ENCODE measurements at places on chromosomes 11 and 22.
A peak's percentile ranks its signal among the peaks of the same experiment; 100 is the strongest.

DNA sequence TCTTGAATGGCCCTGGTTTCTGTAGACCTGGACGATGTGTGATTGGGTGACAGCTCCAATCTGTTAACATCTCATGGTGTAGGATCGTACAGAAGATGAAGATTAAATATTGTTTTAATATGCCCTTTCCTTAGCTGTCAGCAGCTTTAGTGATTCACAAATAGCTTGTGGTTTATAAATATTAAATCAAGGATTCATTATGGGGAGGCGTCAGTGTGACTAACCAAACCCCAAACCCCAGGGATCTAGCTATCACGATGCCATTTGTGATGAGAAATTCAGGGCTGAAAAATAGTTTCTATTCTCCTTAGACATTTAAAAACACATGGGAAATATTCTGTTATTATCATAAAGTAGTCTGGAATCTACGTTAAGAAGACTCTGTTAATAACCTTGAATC lies 73.4 kb downstream of the NCAM1 start:
- peak; percentile 61 for DNase-seq

DNA sequence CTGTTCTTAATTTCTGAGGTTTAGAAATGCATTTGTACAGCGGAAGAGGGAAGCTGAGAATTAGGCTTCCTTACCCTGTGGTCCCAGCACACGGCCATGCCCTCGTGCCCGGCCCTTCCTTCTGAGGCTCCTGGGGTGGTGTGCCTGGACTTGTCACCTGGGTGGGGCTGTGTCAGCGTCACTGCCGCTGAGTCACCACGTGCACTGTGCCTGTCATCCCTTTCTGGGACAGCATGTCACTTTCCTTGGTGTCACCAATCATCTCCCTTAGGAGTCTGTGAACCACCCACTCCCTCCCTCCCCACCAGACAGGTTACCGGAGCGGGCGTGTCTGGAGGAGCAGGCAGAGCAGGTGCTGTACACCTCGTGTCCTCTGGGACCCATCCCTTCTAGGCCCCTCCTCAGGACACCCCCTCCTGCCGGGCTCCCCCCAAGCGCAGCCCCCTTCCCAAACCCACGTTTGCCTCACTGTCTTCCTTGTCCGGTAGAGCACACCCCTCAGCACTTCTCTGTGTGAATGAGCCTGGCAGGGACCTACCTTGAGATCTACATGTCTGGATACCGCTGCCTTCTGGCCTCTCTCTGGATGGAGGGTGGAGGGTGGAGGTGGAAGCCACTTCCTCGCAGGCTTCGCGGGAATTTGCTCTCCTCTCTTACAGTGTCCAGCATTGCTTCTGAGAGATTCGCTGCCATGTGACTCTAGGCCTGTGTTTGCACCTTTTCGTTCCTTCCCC lies 367.6 kb downstream of the TBC1D22A start:
- peak; percentile 58 for DNase-seq

GRCh38 chr11:36409152-36409816 lies 100.8 kb downstream of the TRAF6 start:
- DNase-seq = no peak

DNA sequence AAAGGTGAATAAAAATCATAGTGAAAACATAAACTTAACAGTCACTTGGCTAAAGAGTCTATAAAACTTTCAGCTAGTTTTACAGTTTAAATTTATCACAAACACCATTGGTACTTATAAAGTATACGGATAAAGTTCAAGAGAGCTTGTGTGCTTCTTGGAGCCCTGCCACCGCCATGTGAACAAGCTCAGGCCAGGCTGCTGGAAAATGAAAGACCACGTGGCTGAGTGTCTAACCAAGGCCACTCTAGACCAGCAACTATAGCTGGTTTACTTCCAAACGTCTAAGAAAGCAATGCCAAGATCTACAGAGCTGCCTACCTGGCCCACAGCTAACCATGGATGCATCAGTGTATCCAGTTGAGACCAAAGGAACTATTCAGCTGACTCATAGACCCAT lies 66.3 kb upstream of the API5 start:
- DNase-seq = no peak

DNA sequence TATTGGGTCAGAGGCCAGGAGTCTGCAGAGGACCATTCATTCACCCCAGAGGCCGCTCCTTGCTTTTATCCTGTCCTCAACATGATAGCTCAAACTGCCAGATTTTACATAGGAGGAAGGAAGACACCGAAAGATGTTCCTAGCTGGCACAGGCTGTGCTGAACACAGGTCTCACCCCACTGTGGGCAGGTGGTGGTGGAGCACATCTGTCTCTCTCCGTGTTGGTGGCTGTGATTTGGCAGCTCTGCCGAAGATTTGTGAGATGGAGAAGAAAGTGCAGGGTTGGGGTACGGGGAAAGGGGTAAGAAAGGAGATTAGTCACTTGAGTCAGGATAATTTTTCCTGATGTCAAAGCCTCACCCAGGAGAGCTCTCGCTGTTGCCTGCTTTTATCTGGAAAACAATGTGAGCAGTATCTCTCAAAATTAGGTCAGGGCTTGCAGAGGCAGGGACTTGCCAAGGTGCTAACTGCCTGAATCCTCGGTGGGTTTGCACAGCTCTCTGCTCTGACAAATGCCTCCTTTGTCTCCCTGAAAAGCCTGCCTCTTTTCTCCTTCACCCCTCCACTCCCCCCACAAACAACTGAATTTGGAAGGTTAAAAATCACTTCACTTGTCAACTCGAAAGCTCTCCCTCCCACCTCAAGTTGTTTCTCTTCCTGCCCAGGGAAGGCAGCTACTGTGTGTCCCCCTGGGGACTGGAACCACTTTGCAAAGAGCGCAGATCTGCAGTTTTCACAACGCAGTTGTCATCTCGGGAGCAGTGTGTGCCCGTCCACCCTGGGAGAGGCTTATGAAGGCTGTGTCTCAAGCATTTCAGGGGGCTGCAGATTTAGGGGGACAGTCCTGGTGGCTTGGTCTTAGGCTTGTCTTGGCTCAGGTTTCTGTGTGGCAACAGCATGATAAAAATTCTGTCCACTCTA lies 299.7 kb downstream of the ST3GAL4 start:
- DNase-seq = no peak

GRCh38 chr11:23961503-23962338 lies 535.1 kb upstream of the LUZP2 start:
- no peak for DNase-seq

- DNase-seq = no peak
Observed at GRCh38 chr11:82398300-82398815, 335.3 kb downstream of the FAM181B start.

GRCh38 chr22:30232716-30233218 lies 13.8 kb downstream of the LIF start:
- DNase-seq = no peak

- DNase-seq = no peak
Observed at GRCh38 chr11:3170756-3171650, 5.9 kb upstream of the OSBPL5 start.

DNA sequence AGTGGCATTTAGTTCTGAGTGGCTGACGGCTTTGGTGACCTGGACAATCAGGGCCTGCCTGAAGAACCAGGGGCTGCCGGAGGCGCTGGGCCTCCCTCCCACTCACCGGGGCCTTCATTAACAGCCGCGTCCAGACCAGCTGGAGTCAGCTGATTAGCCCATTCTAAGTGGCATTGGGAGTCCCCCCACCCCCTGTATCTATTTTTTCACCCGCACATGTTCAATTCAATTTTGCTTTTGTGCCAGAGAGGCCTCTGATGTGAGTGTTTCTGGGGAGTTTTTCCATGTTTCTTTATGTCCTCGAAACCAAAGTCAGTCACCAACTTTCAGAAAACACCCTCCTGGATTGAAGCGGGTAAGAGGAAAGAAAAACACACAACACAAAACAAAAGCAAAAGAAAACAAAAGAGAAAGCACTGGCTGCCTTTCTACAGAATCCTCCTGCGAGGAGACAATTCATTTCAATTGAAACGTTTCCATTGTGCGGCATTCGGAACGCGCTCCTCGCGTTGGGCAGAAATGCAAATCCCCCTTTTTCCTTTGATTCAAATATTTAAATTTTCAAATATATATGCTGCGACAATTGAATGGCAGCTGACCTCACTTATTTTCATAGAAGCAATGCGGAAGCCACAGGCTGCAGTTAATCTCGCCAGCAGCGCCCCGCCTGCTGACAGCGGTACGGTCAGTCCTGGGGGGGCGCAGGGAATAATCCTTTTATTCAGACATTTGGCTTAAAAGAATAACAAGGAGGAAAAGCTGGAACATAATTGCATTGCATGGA lies 17.7 kb downstream of the CDKN1C start:
- DNase-seq = no peak

DNA sequence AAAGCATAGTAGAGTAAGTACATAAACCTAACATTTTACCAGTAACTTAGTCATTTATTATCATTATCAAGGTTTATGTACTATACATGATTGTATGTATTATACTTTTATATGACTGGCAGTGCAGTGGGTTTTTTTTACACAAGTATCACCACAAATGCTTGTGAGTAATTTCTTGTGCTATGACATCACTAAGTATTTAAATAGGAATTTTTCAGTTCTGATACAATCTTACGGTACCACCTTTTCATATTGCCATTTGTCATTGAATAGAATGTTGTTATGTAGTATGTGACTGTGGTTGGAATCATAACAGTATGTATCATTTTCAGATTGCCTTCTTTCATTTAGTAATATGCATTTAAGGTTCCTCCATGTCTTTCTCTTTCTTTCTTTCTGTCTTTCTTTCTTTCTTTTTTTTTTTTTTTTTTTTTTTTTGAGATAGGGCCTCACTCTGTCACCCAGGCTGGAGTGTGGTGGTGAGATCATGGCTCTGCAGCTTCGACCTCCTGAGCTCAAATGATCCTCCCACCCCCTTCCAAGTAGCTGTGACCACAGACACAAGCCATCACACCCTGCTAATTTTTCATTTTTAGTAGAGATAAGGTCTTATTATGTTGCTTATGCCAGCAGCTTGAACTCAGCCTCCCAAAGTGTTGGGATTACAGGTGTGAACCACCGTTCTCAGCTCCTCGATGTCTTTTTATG lies 18.6 kb downstream of the ATM start:
- DNase-seq = no peak

DNA sequence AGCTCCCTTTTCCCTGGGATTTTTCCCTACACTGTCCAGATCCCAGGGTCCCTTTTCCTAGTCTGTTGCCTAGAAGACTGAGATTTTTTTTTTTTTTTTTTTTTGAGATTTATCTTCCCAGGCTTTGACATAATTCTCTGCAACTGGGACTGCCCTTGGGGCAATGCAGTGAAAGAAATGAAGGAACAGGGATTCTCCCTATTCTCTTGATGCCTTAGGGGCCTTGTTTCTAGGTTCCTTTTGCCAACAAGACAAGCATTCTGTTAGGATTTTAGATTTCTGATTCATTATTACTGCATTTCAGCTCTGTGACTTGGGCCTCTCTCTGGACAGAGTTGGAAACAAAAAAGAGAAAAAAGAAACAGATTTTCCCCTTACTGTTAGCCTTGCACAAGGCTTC lies 47.3 kb downstream of the QSER1 start:
- no peak for DNase-seq

DNA sequence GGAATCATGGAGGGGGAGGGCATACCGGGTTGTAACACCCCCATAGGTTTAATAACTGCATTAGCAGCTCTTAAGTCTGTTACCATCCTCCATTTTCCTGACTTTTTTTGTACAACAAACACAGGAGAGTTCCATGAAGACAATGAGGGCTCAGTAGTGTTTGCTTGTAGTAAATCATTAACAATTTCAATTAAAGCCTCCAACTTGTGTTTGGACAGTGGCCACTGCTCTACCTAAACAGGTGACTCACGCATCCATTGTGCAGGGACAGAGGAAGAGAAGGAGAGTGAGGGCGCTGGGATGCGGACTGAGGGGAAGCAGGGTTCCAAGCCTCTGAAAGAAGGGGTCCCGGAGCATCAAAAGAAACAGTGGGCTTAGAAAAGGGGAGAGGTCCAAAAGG lies 21.3 kb upstream of the MTNR1B start:
- no peak for DNase-seq

- DNase-seq = no peak
Observed at GRCh38 chr11:42709216-42709615, 602.6 kb upstream of the API5 start.

DNA sequence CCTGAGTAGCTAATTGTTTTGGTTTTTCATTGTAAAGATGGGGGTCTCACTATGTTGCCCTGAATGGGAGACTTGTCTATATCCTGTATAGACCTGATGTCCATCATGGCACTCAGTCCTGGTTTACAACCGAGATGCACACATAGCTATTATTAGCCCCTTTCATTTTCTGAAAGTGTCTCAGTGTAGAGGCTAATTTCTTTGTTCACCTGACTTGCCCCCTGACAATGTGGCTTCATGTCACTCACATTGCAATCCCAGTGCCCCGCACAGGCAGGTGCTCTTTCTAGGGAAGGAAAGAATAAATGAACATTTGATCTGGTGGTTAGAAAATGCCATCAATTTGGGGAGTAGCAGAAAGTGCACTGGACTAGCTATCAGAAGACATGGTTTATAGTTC lies 13.1 kb upstream of the KDM2A start:
- no peak for DNase-seq

GRCh38 chr11:114060392-114061047 lies 1.0 kb downstream of the ZBTB16 start:
- no peak for DNase-seq

GRCh38 chr22:37329238-37330140 lies 47.2 kb downstream of the CYTH4 start:
- no peak for DNase-seq

DNA sequence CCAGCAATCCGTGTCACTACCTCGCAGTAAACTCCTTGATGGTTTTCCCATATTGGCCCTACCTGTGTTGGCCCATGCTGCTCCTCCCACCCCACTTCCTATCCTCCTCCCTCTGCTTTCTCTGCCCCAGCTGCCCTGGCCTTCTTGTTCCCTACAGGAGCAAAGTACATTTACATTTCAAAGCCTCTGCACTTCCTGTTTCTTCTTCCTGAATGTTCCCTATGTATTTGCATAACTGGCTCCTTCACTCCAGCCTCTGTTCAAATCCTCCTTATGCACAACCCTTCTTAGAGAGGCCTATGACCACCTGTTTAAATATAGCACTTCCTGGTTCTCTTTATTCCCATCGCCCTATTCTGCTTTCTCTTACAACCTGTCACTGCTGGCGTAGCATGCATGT lies 62.2 kb downstream of the PARVA start:
- no peak for DNase-seq

GRCh38 chr22:43992331-43992821 lies 31.7 kb upstream of the PARVB start:
- peak; percentile 74 for DNase-seq
